ENCODE measurements at places on chromosomes 13 and 19.

DNA sequence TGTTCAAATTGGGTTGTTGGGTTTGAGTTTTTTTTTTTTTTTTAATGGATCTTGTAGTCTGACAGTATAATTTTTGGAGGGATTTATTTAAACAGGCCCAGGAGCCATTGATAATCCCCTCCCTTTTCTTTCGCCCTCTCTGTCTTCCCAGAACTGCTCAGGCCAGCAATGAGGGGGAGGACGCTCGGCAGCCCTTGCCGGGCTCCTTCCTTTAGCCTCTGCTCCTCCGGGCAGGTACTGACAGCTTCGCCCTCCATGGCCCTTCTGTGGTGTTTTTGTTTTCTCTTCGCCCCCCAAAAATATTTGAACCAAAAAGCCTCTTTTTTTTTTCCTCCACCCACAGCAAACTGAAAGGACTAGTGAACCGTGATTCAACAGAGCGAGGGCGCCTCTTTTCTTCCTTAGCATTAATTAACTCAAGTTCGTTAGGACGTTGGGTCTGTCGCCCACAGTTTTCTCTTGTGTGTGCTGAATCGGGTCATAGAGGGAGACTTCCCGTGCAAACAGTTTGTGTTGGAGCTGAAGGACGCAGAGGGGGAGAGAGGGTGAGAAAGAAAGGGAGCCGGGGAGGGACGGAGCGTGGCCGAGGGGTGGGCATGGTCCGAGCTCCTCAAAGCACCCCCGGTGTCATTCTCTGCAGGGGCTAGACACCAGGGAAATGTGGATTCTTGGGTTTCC is 21.5 kb downstream of the NFIX start:
- DNase-seq = no peak

DNA sequence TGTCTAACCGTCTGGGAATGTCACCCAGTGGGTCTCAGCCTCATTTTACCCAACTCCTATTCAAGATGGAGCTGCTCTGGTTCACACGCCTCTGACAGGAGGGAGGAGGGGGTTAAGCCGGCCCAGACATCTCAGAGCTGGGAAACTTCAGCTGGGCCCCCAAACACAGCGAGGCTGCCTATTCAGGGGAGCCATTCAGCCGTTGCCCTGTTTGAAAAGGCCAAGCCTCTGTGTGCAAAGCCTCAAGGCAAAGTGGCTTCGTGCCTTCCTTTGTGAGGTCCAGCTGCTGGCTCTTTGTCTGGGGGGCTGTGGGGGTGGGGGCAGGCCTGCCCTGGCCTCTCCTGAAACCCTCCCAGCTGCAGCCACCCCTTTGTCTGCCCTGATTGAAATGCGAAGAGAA is 147.4 kb downstream of the PTPRS start:
- DNase-seq = no peak

DNA sequence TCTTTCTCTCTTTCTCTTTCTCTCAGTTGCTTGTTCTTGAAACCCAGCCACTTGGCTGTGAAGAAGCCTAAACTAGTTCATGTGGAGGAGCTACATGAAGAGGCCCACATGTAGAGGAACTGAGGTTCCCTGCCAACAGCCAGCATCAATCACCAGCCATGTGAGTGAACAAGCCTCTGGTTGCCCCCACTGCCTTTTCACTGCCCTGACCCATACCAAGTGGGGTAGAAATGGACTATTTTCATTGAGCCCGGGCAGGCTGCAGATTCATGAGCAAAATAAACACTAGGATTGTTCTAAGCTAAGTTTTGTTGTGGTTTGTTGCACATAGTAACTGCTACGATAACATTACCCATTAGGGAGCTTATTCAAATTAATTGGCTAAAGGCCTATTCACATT is 78.7 kb upstream of the FAM216B start:
- no peak for DNase-seq

DNA sequence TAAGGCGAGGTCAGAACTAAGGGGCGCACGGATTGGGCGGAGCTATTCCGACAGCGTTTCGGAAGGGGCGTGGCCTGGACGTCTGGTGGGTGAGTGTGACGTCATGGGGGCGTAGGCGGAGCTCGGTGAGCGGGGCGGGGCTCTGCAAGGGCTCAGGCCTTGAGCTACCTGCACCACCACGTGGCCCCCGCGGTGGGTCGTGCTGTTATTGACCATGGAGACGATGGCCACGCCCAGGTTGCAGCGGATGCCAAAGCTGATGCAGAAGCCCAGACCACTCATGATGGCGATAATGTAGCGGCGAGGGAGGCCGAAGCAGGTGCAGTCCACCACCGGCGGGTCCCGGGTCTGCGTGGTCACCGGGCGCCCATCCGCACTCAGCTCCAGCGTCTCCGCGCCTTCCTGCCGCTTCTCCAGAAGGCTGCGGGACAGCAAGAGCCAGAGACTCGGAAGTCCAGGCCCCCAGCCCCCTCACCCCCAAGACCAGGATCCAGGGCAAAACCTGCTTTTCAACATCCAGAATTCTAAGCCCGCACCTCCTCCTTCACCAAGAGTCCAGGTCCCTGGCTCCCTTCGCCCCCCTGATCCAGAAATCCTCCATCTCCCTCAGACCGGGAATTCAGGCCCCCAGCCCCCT is 4.8 kb downstream of the SLC17A7 start:
- DNase-seq = no peak

GRCh38 chr19:11495481-11495880 is 10.2 kb downstream of the ZNF653 start:
- DNase-seq = no peak

GRCh38 chr19:7492142-7492541 is 3.3 kb upstream of the PEX11G start:
- DNase-seq = no peak

DNA sequence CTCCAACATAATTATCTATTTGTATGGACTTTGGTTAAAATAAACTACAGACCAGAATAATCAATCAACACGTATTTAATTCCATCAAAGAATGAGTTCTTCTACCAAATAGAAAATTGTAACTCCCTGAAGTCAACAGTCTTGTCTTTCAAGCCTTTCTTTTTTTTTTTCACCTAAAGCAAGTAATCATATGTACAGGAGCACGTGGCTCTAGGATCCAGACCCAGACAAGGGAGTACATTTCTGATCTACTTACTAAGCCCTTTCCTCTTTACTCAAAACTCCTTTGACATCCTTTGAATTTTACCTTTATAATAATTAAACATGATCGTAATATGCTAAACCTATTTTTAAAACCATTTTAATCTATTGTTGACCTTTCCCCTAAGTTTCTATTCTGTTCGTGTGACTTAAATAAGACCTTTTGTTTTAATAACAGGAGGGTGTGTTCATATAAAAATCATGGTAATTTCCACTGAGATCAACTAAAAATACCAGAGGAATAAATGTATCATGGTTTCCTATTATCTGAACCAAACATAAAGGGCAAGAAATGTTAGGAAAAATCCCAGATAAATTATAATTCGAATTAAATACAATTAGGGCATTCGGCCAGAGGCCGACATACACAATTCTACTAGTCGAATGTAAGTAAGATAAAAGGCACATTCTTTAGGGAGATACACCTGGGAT is 1.7 kb downstream of the SLC7A1 start:
- DNase-seq = no peak

DNA sequence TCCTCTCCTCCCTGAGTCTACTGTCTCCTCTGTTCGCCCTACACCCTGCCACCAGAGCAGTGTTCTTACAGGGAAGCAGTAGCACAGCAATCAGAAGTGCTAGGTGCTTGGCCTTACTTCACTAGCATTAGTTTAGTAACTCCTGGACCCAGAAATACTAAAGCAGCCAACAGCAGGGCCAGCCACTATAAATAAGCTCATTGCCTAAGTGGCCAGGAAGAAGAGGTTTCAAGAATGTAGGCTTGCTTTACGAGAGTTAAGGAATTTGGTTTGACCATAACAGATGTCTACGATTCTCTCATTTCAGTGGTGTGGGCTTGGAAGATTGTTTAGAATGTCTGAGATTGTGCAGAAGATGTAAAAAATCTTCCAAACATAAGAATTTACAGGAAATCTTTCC is 103.3 kb downstream of the ZAR1L start:
- no peak for DNase-seq

- no peak for DNase-seq
These were observed 35.6 kb upstream of the PEPD start for GRCh38 chr19:33557196-33557595.

GRCh38 chr13:87537951-87538350 is 133.2 kb upstream of the SLITRK5 start:
- DNase-seq = no peak

DNA sequence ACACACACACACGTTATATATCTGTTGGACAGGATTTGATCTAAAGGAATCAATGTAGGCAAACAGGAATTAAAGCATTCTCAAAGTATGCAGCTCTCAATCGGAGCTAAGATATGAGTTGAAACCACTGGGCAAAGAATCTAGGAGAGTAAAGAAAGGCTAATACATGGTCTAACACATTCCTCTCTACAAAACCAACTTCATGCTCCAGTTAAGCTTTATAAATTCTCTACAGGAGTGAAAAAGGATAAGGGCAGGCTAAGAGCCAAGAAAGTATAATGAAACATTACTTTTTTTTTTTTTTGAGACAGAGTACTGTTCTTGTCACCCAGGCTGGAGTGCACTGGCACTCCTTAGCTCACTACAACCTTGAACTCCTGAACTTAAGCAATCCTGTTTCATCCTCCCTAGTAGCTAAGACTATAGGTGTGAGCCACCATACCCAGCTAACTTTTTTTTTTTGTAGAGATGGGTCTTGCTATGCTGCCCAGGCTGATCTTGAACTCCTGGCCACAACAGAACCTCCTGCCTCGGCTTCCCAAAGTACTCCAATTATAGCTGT is 10.6 kb downstream of the FBXL3 start:
- DNase-seq = no peak

GRCh38 chr13:20127562-20128458 is 33.0 kb downstream of the GJA3 start:
- peak; percentile 61 for DNase-seq

- peak; percentile 77 for DNase-seq
These were observed 363 bp upstream of the ZNF763 start for GRCh38 chr19:11964496-11964857.
